CD4-positive, alpha-beta T cell (primary cell): ENCODE measurements at places on chromosomes 13 and 19. TPM values are rescaled to one million over a fixed set of nuclear protein-coding genes. Genes with fewer than 3 reads are reported as not detected.

NAPSA gene
- total RNA-seq, result 0.91 TPM

DNA sequence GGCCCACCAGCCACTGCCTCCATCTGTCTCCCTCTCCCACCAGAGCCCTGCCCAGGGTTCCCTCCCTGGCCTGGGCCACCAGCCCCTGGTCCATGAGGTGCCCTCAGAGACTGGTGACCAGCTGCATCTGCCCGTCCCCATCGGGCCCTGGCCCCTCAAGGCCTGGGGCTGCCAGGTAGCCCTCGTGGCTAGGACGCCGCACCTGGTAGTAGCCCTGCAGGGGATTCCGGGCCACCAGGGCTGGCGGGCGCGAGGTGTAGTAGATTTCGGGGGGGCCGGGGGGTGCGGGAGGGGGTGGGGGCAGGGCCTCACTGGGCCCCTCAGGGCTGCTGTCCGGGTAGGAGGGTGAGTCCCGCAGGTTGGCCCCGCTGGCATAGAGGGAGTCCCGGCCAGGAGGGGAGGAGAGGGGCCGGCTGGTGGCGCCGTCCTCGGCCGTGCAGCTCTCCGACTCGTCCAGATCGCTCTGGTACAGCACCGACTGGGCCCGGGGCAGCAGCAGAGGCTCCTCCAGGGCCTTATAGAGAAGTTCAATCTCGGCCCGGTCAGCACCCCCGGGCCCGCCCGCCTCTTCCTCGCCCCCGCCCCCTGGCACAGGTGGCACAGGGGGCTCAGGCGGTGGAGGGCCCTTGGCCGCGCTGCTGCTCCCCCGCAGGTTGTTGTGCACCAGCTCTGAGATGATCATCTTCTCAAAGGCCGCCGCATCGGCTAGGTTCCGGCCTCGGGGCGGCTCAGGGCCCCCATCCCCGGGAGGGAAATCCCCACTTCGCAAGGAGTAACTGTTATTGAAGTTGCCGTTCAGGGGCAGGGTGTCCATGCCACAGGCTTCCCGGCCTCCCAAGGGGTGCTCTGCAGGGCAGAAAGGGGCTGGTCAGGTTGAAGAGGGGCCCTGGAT, 14.6 kb upstream of the ASF1B start:
- DNase-seq, result no peak

GRCh38 chr13:59789558-59789957, 374.2 kb downstream of the DIAPH3 start:
- no peak for DNase-seq

RNF225 gene
- total RNA-seq, result not detected

EFNB2 gene
- total RNA-seq, result 0.20 TPM

- DNase-seq, result no peak
Observed at GRCh38 chr13:37198629-37199028, 93.2 kb upstream of the CSNK1A1L start.

TRPM4 gene
- total RNA-seq, result not detected

LHB gene
- total RNA-seq, result not detected

GRCh38 chr19:29876414-29876813, 64.6 kb downstream of the CCNE1 start:
- DNase-seq, result no peak

DNA sequence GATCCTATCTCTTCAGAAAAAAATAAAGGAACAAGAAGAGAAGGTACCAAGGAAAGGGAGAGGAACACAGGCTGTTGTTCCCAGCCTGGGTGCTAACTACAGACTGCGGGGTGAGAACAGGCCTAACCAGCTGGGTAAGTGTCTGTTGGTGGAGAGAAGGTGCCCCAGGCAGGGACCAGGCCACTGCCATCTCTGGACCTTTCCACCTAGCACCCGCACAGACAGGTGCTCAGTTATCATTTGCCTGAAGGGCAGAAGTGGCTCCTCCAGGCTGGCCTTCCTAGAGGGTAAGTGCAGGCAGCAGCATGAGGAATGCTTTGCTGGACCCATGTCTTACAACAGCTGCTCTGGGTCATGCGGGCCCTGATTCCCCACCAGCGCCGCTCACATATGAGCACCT, 10.1 kb downstream of the DNMT1 start:
- no peak for DNase-seq

GRCh38 chr19:47240996-47241918, 10.3 kb upstream of the BBC3 start:
- peak; percentile 88 for DNase-seq

- DNase-seq, result no peak
Observed at GRCh38 chr19:4645718-4646117, 6.4 kb downstream of the TNFAIP8L1 start.

- no peak for DNase-seq
Observed at GRCh38 chr13:37302686-37303085, 197.2 kb upstream of the CSNK1A1L start.

- DNase-seq, result no peak
Observed at GRCh38 chr19:11736696-11737095, 2.0 kb downstream of the ZNF823 start.

GRCh38 chr19:1316466-1316865, 30.8 kb downstream of the EFNA2 start:
- no peak for DNase-seq

LRRC63 gene
- total RNA-seq, result not detected

GRCh38 chr19:43362745-43363144, 9.3 kb downstream of the CD177 start:
- DNase-seq, result no peak

GRCh38 chr19:39951686-39952085, 17.3 kb upstream of the FCGBP start:
- DNase-seq, result peak; percentile 26

GRCh38 chr13:94765814-94766213, 53.5 kb upstream of the SOX21 start:
- no peak for DNase-seq
